GM23338 (cell line): ENCODE measurements at places on chromosomes 7 and 10.

GRCh38 chr7:30176463-30177109 lies 41.8 kb downstream of the MTURN start:
- no peak for DNase-seq

DNA sequence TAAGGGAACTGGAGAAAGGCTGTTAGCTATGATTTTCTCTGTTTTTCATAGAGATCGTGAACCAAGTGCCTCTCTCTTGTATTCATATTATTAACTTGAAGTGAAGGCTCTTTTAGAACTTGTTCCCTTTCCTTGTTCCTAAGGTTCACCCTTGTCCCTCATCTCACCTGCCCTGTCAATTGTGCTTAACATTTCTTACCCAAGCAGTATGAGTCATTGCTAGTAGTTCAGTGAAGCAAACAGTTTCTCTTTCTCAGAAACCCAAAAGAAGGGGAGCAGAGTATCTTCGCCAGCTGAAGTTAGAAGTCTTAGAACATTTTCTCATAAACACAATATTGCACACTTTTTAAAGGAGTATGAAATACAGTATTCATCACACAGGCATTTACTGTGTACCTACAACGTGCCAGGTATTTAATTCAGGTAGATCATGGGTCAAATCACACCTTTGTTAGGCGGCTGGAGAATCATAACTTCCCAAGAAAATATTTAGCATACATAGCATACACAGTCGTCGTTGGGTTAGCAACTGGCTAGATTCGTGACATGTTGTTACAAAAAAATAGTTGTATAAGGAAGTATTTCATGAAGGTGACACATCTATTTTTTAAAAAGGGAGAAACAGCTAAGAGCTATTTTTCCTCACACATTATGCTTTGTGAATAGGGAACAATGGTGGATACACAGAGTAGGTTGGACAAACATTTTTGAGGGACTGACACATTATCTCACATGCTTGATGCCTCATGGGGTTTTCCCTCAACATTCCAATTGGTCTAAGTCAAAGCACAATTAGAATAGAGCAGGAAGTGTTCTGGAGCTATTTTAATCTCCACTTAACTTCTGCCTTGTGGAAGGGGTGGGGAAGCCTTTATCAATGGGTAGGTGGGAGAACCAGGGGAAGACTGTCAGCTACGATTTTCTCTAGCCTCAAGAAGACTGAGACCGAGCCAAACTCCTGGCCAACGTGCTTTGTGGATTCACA lies 13.2 kb downstream of the HDAC9 start:
- peak; percentile 60 for DNase-seq

- no peak for DNase-seq
Observed at GRCh38 chr7:97107192-97107800, 10.2 kb upstream of the SDHAF3 start.

- no peak for DNase-seq
Observed at GRCh38 chr10:21141946-21142492, 244.9 kb upstream of the NEBL start.

- DNase-seq: peak; percentile 80
Observed at GRCh38 chr10:128091636-128092210, 34.5 kb downstream of the MKI67 start.

DNA sequence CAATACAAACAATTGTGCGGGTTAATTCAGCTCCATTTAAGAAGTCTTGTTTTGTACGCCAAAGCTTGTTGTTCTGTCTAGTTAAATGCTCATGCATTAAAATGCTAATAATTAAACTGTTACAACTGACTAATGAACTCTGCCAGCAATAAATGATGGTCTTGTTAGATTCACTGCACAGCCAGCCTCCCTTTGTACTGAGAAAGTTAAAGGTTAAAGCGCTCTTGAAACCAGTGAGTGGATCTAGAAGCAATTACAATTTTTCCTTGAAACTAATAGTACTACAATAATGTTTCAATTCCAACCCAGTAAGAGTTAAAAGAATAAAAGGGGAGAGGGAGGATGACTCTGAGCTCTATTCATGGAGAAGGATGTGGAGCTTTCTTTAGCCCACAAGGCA lies 233.0 kb downstream of the EMX2 start:
- DNase-seq: no peak

DNA sequence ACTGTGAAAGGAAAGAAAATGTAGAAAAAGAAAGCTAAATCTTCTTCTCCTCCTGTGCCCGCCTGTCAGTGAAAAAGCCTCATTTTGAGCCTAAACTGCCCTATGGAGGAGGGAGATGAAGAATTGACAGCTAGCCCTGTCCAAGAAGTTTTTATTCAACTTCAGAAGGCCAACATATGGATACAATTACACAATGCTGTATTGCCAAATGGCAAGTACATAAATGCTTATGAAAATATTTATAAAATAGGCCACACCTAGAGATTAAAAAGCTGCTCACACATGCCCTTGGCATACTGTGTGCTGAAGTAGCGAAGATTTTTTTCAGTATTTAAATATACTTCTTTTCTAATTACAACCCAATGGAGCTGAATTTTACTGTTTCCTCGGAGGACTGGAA lies 65.1 kb upstream of the NEBL start:
- no peak for DNase-seq

GRCh38 chr7:94133460-94133859 lies 129.3 kb upstream of the BET1 start:
- no peak for DNase-seq

DNA sequence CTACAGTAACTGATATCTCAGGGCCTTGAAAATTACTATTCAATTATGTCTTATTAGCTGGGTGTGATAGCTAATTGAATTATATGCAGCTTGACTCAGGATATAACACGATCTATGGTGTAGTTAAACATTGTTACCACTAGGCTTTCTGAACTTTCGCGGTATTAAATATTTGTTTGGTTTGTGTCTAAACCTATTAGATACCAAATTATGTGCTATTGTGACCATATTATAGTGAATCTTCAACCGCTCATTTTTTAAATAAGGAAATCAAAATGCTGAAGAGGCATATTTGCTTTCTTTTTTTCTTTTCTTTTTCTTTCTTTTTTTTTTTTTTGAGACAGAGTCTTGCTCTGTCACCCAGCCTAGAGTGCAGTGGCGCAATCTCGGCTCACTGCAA lies 99.3 kb upstream of the RSU1 start:
- DNase-seq: peak; percentile 18

GRCh38 chr7:32385316-32385956 lies 104.7 kb downstream of the LSM5 start:
- DNase-seq: no peak

DNA sequence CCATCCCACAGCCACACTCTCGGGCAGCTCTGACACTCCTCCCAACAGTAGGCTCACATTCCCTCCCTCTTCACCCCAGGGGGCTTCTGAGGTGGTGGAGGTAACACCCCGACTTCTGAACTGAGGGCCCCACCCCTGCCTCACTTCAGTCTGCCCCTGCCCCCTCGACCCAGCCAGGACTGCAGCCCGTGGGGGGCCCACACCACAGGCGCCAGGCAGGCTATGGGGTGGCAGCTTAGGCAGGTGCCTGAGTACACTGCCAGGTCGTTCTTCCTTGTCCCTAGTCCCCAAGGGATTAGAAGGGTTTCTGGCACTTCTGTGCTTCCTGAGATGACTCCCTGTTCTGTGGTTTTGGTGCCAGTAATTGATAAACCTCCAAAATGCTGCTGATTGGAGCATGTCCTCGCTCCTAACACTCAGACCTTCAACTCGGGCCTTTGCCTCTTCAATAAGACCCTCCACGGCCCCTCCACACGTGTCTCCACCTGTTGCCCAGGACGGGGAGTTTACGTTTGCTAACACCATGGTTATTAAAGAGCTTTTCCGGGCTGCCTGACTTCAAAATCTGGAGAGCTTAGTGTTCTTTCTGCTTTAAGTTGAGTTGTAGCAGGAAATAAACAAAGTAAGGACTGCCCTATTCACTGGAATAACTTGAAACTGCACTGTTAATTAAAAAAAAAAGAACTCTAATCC lies 23.8 kb upstream of the LARP4B start:
- no peak for DNase-seq
